ENCODE measurements at places on chromosomes 1 and 21.

DNA sequence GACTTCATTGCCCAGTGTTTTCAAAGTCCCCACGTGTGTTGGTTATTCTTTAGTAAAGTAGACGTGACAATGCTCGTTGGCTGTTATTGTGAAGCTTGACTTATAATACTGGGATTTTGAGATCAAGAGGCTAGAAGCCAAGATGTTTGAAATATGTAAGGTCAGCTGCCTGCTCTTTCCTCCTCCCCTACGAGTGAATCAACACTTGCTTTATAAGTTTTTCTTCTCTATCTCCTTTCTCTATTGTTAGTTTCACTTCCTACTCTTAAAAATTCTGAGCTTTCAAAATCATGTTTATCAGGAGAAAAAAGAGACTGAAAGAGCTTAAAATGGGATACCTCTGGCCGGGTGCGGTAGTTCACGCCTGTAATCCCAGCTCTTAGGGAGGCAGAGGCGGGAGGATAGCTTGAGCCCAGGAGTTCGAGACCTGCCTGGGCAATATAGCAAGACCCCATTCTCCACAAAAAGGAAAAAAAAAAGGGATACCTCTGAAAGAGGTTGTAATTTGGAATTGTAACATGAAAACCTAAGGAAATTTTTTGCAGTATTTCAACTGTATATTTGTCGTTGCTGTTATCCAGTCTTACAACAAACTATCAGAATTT, 72.0 kb downstream of the EPB41 start:
- no peak for DNase-seq

DNA sequence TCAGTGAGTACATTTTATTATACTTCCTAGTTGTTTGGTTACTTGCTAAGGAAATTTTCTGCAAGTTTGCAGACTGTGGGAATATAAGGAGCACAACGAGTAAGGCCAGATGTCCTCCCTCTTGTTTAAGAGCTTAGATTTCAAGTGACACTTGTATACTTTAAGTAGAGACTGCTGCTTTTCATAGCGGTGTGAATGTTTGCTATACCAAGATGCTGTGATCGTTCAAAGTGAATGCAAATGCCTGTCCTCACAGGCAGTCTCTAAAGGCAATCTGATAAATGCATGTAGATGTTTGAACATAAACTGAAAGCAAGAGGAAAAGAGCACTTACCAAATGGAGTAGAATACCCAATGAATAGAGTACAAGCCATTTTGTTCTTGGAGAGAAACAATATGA, 226.4 kb downstream of the NRIP1 start:
- DNase-seq: no peak

- no peak for DNase-seq
These were observed 81.8 kb downstream of the PHTF1 start for GRCh38 chr1:113677250-113678158.

- DNase-seq: no peak
These were observed at the start of gene SPSB1 for GRCh38 chr1:9292361-9293240. TSS of gene SPSB1 (plus strand) at chr1:9292894. CDS start at chr1:9355892, 62,998 bp downstream.

DNA sequence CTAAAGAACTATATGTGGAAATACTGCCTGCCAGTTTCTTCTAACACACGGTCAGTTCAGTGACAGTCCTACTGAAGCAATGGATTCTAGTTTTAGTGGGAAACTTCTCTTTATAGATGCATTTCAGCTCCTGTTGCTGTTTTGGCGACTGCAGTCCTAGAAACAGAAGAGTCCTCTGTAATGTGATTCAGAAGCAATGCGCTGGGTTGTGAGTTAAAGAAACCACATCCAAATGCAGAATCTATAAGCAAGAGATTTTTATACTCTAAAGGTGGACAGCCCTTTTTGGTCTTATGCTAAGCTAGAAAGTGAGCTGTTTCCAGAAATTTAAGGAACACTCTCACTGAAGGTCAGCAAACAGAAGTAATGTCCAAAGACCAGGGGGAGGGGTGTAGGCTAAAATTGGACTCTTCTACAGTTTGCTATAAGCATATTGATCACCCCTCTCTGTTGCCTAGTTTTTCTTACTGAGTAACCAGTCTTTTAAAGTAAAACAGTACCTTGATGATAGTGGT, 30.8 kb downstream of the DUSP10 start:
- no peak for DNase-seq

GRCh38 chr21:31895077-31895835, 22.4 kb downstream of the HUNK start:
- no peak for DNase-seq
